ENCODE measurements at places on chromosomes 16 and 17.

DNA sequence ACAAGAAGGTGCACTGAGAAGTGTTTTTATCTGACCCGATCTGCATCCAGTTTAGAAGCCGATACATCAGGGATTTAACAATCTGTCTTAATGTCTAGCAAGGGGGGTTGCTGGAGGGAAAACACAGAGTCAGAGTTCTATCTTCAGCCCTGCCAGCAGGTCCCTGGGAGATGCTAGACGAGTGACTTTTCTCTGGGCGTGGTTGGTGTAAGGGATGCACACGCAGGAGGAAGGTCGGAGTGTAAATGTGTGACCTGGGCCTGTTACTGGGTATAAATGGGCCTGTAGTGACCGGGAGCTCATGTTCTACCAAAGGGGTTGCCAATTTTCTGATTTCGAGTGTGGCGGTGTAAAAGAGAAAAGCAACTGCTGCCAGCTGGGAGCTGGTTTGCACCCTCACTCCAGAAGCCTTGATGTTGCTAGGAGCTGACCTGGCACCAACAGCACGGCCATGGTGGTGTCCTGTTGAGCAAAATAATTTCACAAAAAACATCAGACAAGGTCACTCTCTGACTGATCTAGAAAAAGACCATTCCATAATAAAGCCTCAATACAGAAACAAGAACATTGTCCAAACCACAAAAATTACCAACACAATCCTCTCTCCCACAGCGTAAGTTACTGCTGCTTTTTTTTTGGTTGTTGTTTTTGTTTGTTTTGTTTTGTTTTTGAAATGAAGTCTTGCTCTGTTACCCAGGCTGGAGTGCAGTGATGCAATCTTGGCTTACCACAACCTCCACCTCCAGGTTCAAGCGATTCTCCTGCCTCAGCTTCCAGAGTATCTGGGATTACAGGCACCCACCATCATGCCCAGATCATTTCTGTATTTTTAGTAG, 1.3 kb upstream of the KCTD13 start:
- DNase-seq, result no peak

GRCh38 chr17:1365445-1366039, 34.5 kb downstream of the YWHAE start:
- peak; percentile 48 for DNase-seq

- DNase-seq, result no peak
Measured at GRCh38 chr16:52721331-52721730, 174.4 kb upstream of the TOX3 start.

GRCh38 chr16:58649707-58650106, 20.1 kb upstream of the CNOT1 start:
- no peak for DNase-seq

GRCh38 chr16:51657848-51658247, 506.8 kb upstream of the SALL1 start:
- peak; percentile 9 for DNase-seq

DNA sequence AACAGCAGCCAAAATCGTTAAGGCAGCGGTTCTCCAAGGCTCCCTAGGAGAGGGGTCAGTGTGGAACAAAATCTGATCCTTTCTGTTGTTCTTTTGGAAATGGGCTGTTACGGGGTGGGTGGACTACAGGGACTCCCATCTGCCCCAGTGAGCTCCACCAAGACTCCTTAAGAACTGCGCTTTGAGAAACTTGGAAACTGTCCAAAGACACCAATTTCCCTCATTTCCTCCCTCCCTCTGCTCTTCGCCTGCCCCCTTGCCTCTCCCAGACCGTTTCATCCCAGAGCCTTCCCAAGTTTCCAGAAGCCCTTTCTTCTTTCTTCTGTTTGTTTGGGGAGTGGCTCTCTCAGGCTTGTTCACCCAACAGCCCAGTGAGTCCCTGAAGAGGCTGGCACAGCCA, 205.4 kb downstream of the COPRS start:
- DNase-seq, result no peak

DNA sequence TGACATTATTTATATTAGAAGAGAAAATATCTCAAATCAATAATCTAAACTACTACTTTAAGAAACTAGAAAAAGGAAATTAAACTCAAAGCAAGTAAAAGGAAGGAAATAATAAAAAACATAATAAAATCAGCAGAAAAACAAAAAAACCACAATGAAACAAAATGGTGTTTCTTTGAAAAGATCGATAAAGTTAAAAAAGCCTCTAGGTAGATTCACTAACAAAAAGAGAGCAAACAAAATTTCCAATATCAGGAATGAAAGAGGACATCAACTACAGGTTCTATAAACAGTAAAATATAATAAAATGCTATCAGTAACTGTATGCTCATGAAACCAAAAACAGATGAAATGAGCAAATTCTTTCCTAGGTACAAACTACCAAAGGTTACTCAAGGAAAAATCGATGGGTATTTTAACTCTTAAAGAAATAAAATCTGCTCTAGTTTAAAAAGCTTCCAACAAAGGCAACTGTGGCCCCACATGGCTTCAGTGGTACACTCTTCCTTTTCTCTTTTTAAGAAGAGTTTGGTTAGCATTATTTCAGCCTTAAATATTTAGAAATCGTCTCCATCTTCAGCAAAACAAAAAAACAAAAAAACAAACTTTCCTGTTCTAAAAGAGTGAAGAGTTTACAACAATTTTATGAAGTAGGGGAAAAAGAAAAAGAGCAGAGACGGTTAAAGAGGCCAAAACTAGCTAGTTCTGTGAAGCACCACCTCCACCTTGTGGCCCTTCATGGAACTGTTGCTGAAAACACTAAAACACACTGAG, 102.2 kb downstream of the TRIM37 start:
- peak; percentile 39 for DNase-seq

DNA sequence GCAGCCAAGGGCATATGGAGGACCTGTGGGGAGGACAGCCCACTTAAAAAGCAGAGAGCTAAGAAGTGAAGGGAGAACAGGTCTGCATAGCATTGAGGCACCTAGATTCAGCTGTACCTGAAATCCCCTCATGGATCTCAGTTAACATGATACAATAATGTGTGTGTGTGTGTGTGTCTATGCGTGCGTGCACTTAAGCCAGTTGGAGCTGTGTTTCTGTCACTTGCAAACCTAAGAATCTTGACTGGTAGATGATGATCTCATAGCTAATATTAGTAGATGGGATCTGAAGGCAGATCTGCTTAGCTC, 1.7 kb upstream of the ITPRIPL2 start:
- no peak for DNase-seq

DNA sequence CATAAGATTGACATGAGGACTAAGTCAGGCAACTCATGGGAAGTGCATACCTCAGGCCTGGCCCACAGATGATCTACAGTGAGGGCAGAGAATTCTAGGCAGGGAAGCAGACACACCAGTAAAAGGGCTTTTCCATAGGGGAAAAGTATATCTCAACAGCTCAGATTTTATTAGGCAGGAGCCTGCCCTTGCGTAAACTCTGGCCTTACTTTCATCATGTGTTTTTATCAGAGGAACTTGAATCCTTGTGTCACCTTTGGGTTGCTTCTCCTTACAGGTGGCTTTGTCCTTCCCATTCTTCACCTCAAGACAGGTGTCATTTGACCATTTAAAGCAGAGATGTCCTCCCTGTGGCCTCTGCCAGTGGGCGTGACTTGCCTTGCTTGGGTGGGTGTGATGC, 138.1 kb downstream of the MSI2 start:
- DNase-seq, result no peak

DNA sequence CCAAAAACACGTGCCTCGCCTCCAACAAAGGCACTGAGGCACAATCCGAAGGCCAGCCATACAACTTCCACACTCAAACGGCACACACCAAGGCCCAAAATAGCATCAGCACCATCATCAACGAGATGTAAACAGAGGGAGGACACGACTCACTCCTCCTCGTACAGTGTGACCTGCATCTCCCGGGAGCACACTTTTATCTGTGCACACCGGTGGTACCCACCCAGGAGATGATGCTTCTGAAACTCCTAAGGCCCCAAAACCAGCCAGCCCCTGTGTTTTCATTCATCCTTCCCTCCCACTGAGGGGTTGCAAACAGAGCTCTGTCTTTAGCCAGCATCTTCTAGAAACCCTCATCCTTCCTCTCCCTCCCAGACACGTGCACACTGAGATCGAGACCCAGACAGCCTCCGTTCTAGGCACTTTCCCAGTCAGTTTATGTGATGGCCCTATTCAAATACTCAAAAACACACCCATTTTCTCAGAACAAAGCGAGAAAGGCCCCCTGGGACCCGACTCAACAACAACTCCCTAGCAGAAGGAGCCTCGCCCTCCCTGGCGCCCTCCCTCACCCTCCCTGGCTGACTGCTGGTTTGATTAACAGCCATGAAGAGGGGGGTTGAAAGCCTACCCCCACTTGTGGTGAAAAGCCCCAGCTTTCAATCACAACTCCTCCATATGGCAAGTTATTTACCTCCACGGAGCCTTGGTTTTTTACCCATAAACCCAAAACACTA, 76.3 kb downstream of the GAS7 start:
- no peak for DNase-seq

GRCh38 chr17:61426482-61427304, 25.5 kb upstream of the TBX4 start:
- no peak for DNase-seq

- no peak for DNase-seq
Measured at GRCh38 chr16:21989751-21990150, 11.2 kb downstream of the PDZD9 start.

- no peak for DNase-seq
Measured at GRCh38 chr17:12998461-12998860, 19.4 kb downstream of the ELAC2 start.

DNA sequence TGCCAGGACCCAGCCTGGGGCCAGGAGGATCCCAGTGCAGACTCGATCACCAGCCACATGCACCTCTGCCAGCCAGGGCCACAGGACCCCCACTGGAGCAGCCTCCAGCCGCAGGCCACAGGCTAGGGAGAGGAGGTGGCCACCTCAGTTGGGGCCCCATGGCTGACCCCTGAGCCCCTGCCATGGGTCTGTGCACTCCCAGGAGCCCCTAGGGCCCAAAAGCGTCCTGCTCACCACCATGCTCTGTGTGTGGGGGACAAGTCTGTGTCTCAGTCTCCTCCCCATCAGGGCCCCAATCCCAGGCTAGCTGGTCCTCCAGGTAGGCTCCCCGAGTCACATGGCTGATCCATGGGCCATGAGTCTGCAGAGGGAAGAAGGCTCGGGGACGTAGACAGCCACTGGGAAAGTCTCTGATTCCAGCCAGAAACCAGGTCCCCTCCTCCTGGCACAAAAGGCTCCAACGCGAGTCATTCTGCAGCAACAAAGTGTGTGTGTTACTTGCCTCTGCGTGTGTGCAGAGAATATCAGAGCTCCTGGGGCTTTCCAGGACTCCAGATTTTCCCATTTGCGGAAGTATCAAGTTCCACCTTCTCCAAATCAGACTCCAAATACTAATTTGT, 6.1 kb upstream of the PRSS8 start:
- DNase-seq, result no peak

DNA sequence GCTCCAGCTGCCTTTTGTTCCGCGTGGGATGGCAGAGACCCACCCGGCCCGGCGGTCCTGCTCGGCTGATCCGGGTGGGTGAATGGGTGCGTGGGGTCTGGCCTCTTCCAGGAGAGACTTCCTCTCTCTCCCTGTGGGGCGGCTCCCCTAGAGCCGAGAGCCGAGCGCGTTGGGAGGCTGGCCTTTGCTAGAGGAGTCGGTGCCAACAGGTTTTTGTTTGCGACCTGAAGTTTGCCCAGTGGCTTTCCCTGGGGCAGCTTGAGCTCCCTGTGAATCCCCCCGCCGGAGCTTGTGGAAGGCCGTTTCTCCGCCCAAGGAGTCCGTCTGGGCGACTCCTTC, 970 bp downstream of the EPN2 start:
- DNase-seq, result no peak

DNA sequence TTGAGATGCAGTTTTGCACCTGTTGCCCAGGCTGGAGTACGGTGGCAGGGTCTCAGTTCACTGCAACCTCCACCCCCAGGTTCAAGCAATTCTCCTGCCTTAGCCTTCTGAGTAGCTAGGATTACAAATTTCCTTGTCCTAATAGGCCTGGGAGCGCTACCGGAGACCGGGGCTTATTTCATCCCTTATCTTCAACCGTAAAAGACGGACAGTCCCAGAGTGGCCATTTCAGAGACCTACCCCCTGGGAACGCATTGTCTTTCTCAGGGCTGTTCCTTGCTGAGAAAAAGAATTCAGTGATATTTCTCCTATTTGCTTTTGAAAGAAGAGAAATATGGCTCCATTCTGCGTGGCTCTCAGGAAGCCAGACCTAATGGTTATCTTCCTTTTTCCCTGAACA, 39.6 kb upstream of the GINS3 start:
- DNase-seq, result no peak

DNA sequence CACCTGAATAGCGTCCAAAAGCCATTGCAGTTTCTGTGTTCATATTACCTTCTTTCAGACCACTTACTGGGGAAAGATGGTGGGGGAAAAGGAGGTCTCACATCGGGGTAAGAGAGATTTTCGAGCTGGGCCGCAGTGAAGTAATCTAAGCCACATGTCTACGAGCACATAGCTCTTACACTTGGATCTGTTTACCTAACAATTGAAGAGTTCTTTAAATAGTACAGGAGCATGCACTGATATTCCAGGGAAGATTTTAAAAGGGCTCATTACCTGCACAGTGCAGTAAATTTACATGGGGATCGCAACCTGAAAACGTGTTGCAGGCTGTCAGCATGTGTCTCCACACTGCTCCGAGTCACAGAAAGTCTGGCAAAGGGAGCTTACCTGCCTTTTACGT, 12.6 kb downstream of the MAF start:
- DNase-seq, result no peak

- no peak for DNase-seq
Measured at GRCh38 chr17:53462393-53462811, 360.3 kb upstream of the KIF2B start.

- DNase-seq, result no peak
Measured at GRCh38 chr17:48110761-48111160, 3.2 kb downstream of the SNX11 start.

- no peak for DNase-seq
Measured at GRCh38 chr17:4594931-4595684, 10.8 kb downstream of the SMTNL2 start.

GRCh38 chr16:75718452-75718851, 7.8 kb downstream of the CPHXL start:
- no peak for DNase-seq

DNA sequence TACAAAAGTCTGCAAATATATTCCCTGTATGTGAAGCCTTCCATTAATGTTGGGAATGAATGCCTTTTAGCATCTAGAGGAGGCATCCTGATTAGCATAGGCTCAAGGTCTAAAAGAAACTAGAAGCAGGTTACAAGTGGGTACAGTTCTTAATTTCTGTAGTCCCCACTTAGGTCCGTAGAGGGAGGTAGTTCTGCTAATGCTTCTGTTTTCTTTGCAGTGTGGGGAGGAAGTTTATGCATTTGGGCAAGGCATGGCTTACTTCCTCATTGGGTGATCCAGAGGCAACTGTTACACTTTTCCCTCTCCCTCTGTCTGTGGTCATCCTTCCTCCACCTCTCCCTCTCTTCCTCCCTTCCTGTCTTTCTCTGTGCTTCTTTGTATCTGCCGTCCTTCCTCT, 108.4 kb upstream of the ZKSCAN2 start:
- DNase-seq, result no peak

DNA sequence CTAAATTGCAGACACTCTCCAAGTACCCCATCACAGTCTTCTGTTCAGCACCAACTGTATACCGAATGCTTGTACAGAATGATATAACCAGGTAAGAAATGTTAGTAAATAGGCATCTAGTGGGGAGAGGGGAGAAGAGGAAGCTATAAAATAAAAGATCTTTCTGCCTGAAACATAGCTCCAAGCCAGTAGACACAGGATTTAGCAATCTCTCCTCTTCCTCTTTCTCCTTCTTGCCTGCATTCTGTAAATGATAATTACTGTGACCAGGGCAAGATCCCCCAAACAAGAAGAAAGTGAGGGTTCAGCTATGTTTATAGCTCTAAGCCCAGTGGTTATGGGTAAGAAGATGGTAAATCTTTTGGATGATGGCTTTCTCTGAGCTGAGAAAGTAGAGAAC, 17.9 kb downstream of the ACSM3 start:
- DNase-seq, result no peak

- no peak for DNase-seq
Measured at GRCh38 chr17:82489117-82489516, 30.4 kb upstream of the FOXK2 start.

All from NCI-H1930 (cell line).